Erythroblast (primary cell): ENCODE measurements at places on chromosomes 4 and X.
A peak's percentile ranks its signal among the peaks of the same experiment; 100 is the strongest.

GRCh38 chrX:43564953-43565352 is 91.1 kb upstream of the MAOA start:
- DNase-seq, result no peak

- no peak for DNase-seq
Observed at GRCh38 chrX:56789518-56790070, 60.6 kb downstream of the NBDY start.

GRCh38 chrX:26783512-26784225 is 567.7 kb downstream of the MAGEB5 start:
- peak; percentile 26 for DNase-seq

DNA sequence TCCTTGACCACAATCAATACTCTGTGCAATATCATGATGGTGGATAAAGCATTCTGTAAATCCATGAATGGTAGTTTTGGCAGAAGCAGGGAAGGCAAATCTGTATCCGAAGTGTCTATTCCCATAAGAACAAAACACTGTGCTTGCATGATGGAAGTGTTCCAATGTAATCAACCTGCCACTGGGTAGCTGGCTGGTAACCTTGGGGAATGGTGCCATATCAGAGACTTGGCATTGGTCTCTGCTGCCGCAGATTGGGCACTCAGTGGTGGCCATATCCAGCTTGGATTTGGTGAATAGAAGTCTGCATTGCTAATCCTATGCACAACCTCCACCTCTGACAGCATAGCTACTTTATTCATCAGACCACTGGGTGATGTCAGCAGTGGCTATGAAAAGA is 114.3 kb upstream of the EMCN start:
- no peak for DNase-seq

DNA sequence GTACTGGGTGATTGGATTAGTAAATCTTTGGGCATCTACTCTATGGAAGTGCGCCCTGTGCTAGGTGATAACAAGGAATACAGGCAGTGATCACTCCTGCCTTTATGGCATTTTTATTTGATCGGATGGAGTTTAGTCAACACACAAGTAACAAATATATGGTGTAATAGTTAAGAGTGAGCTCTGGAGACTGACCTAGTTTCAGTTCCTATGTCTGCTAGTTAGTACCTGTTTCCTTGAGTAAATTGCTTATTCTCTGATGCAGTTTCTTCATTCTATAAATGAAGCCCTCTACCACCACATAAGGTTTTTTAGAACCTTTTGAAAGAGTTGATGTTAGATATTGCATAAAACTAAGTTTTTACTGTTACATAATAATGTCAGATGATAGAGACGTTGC is 134.6 kb downstream of the KDM6A start:
- DNase-seq, result no peak
